Osteoblast (primary cell): ENCODE measurements at places on chromosomes 7 and 10.

DNA sequence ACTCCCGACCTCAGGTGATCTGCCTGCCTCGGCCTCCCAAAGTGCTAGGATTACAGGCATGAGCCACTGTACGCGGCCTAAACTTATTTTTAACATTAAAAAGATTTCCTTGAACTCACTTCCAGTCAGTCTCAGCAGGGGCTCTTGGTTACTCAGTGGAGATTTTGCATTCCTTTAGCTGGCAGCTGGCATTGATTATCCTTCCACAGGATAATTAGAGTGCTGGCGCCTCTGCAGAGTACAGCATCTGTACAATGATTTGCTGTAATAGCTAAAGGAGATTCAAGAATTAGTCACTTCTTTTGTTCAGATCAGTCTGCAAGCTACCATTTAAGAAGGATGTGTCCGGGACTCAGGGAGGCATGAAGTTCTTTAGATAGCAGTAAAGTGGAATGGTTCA lies 125.0 kb upstream of the NPY start:
- no peak for DNase-seq

DNA sequence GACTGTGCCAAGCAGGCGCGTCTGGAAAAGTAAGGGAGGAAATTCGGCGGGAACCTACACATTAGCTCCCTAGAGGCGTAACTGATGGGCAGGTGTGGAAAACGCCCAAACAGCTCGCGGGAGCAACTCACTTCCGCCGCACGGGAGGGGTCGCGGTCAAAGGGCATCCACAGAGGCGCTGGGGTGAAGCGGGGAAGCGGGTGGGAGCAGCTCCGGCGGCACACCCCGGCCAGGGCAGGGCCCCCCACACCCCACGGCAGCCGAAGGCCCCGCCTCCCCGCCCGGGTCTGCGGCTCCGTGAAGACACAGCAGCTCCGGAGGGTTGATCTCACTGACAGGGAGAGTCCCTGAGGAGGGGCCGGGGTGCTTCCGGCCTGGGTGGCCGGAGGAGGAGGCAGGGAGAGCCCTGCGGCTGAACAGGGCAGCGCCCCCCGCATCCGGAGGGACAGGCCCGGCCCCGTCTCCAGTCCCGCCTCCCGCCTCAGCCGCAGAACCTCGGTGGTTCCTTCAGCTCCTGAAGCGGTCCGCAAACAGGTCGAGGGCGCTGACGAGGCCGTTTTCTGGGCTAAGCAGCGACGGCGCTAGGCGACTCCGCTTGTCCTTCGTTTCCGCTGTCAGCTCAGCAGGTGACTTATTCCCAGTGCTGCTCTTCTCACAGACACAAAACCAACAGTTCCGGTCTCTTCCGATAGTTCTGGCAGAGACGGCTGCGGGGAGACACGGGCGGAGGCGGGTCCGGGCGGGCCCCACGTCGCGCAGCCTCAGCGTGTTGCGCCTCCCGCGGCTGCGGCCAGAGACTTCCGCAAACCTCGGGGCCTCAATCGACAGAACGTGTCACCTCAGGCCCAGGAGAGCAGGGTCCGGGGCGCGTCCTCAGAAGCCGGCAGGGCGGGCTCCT lies 276.1 kb downstream of the DNAJB6 start:
- DNase-seq, result peak; percentile 75

DNA sequence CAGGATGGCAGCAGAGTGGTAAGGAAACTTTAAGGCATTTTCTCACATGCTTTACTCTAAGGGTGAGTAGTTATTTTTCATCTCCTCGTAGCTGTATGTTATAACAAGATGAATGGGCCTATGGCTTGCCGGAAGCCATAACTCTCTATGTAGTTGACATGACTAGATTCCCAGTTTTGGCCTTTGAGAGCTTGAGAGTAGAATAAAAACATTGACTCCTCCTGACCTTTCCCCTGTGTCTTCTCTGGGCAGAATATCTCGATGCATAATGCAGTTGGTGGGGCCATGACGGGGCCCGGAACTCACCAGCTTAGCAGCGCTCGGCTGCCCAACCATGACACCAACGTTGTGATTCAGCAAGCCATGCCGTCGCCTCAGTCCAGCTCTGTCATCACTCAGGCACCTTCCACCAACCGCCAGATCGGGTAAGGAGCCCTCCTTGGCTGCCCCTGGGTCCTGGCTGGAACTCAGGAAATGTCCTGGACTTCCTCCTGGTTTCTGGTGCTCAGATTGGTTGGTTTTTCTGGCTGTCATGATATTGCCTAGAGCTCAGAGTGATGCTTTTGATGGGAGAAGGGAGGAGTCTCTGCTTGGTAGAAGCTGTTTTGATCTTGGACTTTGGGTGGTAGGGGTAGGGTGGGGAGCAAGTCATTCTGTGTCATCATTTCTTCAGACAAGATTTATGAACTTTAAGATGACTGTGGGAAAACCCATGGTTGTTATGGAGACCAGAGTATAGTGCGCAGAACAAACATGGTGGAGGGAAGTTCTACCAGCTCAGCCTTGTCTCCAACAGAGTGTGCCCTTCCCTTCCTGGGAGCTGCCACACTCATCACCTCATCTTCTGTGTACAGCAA lies 158.0 kb downstream of the CREB5 start:
- no peak for DNase-seq

- DNase-seq, result no peak
These were observed 59.7 kb downstream of the LCOR start for GRCh38 chr10:96891840-96892239.
